ENCODE measurements at places on chromosomes 2 and 18.

GRCh38 chr2:30620102-30620501 lies 173.1 kb downstream of the LCLAT1 start:
- DNase-seq = no peak

DNA sequence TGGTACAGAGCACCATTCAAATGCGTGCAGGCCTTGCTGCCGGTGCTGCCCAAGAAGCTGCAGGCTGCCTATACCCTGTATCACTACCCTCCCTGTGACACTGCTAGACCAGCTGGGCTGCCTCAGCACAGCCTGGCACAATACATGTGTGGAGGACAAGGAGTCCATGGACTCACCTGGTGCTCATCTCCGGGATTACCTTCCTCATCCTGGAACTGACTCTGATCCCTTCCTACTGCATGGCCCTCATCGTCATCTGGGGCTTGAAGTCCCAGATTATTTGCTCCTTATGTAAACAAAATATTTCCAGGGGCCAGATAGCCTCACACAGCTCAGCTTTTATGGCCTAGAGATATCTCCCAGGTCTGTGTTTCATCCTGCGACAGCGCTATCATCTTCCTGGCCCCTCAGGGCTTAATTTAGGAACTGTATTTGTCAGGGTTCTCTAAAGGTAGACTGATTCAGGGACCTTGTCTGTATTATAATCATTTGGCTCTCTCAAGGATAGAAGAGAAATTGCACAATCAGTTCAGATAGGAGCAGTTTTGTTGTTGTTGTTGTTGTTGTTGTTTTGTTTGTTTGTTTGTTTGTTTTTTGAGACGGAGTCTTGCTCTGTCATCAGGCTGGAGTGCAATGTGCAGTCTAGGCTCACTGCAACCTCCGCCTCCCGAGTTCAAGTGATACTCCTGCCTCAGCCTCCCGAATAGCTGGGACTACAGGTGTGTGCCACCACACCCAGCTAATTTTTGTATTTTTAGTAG lies 42.9 kb downstream of the WDR75 start:
- no peak for DNase-seq

DNA sequence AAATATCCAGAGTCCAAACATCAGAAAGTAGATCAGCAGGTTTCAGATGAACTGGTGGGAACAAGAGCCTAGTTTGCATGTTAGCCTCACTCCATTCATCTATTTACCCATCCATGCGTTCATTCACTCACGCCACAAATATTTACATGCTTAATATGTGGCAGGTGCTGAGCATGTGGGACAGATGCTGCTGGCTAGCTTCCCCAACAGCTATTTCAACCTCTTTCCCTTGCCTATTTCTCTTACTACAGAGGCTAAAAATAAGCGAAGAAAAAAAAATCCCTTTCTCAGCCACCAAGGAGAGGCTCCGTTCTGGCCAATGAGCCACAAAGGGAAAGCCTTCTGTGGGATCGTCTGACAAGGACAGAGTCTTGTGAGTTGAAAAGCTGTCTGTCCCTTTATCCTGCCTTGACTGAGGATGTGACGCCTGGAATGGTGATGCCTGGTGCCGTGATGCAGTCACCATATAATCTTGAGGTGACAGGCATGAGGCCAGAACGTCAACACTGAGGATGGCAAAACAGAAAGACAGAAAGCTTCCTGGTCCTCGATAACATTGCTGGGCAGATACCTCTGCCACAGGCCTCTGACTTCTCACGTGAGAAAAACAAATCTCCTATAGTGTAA lies 78.2 kb downstream of the KCTD1 start:
- no peak for DNase-seq

DNA sequence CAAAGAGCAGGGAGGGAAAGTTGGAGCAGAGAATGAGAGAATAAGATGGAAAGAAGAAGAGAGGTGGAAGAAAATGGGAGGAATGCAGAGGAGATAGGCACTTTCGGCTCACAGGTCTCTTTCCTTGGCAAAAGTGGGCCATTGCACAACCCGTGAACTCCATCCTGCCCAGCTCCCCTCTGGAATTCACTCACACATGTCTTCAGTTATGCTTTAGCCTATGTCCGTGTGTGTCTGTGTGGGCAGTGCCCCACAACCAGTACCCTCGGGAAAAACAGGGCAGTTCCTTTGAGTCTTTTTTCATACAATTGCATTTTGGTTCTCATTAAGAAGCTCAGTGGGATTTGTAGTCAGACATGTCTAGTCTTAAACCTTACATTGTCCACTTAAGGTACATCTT lies 34.5 kb downstream of the DTNA start:
- no peak for DNase-seq

DNA sequence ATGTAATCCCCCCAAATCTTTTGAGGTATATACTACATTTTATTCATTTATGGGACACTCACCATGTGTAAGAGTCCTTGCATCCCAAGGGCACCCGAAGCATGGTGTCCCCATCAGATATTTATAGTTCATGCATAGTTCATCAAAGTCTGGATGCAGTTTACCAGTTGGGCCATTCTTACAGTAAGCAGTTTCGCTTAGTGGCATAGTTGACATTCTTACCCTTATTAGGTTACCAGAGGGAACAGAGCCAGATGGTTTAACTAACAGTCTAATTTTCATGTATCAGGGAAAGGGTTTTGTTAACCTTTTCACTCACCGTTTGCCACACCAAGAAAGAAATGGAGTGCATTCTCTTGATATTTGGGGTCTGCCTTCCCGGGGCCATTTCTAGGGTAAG lies 7.1 kb downstream of the ZNF407 start:
- DNase-seq = no peak

GRCh38 chr2:234075518-234075915 lies 25.0 kb downstream of the SPP2 start:
- no peak for DNase-seq

DNA sequence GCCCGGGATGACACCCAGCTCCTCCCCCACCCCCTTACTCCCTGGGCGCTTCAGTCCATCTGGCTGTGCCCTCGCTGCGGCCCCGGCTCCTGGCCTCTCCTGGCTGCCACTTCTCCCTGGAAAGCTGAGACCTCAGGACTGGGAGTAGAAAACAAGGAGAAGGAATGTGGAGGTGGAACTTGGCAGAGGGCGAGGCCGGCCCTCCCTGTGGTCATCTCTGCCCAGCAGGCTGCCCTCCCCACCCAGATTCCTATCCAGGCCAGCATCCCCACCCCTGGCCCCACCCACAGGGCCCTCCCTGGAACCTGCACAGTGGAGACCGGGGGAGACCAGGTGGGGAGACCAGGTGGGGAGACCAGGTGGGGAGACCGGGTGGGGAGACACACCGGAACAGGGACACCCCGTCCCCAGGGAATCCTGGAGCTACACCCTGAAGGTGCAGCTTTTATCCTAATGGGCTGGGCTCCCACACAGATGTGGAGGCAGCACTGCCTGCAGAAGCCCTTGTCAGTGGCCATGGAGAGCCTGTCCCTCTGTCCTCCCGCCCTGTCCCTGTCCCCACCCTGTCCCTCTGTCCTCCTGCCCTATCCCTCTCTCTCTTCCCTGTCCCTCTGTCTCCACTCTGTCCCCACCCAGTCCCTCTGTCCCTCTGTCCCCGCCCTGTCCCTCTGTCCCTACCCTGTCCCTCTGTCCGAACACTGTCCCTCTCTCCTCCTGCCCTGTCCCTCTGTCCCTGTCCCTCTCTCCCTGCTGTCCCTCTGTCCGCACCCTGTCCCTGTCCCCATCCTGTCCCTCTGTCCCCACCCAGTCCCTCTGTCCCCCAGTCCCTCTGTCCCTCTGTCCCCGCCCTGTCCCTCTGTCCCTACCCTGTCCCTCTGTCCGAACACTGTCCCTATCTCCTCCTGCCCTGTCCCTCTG lies 157.1 kb downstream of the PXDN start:
- DNase-seq = no peak

- DNase-seq = no peak
Observed at GRCh38 chr2:167192833-167193232, 304.6 kb downstream of the XIRP2 start.

Measured in NB4 (cell line).